ENCODE measurements at places on chromosomes 16 and 17.

- no peak for DNase-seq
Observed at GRCh38 chr17:36935671-36936454, 1.4 kb upstream of the LHX1 start.

DNA sequence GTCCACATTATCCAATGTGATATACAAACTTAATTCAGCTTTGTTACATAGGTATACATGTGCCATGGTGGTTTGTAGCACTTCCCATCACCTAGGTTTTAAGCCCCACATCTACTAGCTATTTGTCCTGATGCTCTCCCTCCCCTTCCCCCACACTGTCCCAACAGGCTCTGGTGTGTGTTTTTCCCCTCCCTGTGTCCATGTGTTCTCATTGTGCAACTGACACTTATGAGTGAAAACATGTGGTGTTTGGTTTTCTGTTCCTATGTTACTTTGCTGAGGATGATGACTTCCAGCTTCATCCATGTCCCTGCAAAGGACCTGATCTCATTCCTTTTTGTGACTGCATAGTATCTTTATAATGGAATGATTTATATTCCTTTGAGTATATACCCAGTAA, 196.7 kb downstream of the CDH11 start:
- no peak for DNase-seq

DNA sequence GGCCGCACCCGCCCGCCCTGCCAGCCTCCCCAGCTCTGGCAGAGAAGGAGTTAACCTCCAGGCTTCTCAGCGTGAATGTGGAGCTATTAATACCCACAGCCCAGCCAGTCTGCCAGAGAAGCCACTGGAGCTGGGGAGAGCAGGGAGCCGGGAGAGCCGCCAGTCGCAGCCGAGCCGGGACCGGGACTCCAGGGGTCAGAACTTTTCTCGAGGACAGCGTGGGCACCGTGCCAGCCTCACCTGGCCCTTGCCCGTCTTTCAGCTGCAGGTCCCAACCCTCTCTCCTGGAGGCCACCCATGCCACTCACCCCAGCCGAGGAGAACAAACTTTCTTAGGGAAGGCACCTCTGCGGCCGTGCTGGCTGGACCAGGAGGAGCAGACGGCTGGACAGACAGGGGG, 33.8 kb upstream of the SBK1 start:
- DNase-seq, result no peak

- DNase-seq, result no peak
Observed at GRCh38 chr17:81928544-81929252, 1.2 kb upstream of the MAFG start.

DNA sequence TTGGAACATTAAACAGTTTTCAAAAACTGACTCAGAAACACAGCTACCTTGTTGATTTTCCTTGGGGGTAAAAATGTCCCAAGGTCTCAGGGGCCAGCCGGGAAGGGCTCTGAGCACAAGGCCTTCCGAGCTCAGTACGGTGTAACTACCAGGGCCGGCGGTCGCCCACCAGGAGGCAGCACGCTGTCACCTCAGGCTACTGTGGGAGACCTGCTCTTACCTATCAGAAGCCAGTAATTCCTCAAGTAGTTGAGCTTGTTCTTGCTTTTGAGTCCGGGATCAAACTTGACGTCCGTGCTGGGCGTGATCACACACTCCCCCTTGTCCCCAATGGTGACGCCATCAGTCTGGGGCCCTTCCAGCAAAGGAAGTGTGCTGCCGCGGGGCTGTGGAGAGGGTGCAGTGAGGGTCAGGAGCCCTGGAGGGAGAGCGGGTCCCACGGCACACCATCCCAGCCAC, 43.4 kb upstream of the ICAM2 start:
- no peak for DNase-seq

DNA sequence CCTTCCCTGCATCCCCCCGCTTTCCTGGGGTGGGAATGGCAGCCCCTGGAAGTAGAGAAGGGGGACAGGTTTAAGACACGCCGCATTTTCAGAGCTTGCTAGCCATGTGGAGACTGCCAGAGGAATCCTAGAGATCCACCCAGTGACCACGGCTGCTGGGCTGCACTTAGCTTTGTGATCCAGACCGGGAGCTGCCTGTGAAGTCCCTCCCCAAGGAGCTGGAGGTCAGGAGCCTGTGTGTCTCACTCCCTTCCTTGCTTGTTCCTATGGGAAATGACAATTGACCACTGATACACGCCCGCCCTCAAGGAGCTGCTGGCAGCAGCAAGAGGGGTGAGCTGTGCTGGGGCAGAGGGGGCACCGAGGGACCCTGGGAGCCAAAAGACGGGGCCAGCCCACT, 73.7 kb downstream of the SREBF1 start:
- DNase-seq, result no peak

- DNase-seq, result no peak
Observed at GRCh38 chr17:34579017-34579946, at the start of gene TMEM132E. Gene TMEM132E (plus strand): TSS chr17:34579582. CDS start chr17:34581077, 1,495 bp downstream.

GRCh38 chr17:15384142-15384787, 42.9 kb upstream of the TEKT3 start:
- DNase-seq, result no peak

- DNase-seq, result no peak
Observed at GRCh38 chr17:64185101-64185500, 55.2 kb upstream of the ERN1 start.

DNA sequence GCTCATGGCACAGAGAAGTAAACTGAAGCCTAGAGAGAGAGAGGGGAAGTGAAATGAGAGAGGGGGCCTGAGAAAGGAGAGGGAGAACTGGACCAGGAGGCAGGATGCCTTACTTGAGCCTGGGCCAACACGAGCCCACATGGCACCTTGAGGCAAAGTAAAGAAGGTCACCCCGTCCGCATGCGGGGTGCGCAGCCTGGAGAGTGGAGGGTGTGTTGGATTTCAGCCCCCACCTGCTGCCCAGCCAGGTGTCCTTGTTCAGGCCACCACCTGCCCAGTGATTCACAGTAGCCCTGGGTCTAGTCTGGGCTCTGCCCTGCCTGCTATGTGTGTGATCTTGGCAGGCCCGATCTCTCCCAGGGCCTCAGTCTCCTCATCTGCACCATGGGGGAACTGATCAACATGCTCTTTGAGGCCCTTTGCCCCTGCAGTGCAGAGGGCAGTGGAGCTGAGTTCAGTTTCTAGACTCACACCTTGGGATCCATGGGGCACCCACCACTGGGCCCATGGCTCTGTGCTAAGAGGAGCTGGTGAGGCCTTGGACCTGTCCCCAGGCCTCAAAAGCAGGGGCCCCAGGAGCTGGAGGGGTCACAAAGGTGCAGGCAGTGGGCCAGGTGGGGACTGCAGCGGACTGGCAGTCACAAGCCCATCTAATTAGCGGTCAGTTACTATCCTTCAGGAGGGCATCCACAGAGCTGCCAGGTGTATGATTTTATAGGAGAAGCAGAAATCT, 9.8 kb upstream of the DRC7 start:
- DNase-seq, result no peak

DNA sequence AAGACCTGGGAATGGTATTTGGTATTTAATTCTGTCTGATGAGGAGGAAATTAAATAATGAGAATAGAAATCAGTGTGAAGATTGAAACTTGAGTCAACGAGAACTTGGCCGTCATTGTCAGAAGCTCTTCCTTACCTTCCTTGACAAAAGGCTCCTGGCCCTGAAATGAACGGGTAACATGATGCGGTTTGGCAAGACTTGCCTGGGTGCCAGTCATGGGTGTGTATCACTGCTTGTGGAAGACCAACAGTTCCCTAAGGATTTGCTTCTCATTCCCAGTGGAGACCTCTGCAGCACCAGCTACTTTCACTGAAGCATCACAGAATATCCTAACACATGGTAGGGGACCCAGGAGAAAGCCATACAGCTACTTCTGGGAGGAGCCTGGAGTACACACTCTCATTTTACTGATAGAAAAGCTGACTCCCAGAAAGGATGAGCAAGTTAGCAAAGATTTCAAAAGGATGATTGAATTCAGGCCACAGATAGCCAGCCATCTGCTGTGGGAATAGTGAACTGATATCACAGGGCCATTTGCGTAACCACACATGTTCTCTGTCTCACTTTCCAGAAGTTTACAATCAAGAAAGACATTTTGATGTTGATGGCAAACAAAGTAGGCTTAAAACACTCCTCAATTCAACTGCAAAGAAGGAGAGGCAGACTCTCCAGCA, 258.1 kb upstream of the SALL1 start:
- no peak for DNase-seq

DNA sequence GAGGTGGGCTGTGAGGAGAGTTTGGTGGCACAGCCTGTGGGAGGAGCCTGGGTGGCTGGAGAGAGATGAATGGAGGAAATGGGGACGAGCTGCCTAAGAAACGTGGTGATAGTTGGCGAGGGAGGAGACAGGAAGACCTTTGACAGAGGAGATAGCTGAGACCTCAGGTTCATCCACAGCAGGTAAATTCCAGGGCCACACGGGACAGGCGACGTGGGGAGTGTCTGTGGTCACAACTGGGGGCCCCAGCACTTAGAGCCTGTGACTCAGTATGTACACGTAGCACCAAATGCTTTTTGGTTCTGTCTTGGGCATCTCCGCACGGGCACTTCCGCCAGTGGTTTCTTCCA, 7.7 kb downstream of the MINK1 start:
- no peak for DNase-seq

- no peak for DNase-seq
Observed at GRCh38 chr17:19546289-19547065, 12.8 kb downstream of the SLC47A1 start.

DNA sequence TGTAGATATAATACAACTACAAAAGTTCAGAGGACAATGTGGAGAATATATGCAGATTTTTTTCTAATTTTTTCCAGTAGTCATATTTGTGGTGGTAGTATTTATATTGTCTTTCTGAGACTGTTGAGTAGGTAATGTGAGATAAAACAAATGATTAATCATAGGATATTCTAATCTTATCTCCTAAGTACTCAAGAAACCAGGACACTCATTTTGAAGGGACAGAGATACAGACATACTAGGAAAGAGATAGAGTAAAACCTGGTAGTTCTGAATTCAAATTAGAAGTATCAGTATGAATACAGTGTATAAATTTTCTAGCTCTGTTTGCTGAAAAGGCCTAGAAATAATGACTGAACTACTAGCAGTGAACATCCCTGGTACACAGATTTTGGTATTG, 141.7 kb upstream of the ASIC2 start:
- DNase-seq, result no peak

GRCh38 chr17:81513753-81514488, 1.3 kb upstream of the ACTG1 start:
- DNase-seq, result no peak

- DNase-seq, result no peak
Observed at GRCh38 chr17:31061678-31062077, 33.1 kb upstream of the NF1 start.

DNA sequence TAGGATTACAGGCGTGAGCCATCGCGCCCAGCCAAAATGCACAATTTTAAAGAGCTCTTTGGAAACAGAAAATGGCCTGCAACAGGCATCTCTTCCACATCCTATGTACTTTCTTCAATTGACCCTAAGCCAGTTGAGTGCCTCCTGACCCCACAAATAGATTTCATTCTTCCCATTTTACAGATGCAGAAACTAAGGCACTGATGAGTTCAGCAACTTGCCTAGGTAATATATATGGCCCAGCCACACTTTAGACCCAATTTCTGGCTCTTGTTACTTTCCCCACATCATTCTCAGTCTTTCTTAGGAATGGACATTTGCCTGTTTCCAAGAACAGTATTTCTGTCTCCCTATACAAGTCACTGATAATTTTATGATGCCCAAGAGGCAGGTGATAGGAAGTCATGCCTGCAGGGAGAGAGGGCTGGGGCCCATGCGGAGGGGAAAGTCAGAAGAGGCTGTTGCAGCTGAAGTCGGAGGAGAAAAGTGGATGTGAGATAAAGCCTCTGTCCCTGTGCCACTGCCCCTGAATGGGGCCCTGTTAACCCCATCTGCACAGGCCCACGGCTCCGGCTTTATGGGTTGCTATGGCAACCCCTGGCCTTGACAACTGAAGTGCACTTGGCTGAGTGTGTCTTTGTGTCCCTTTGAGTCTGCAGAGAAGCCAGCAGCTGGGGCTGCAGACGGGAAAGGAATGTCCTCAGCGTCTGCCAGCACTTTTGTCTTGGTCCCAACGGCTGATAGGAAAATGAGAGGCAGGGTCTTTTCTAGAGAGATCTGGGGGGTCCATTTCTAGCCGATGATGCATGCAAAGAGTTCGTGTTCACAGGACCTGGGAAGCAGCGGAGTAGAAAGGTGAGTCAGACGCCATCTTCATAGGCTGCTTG, 45.9 kb downstream of the ABAT start:
- no peak for DNase-seq

DNA sequence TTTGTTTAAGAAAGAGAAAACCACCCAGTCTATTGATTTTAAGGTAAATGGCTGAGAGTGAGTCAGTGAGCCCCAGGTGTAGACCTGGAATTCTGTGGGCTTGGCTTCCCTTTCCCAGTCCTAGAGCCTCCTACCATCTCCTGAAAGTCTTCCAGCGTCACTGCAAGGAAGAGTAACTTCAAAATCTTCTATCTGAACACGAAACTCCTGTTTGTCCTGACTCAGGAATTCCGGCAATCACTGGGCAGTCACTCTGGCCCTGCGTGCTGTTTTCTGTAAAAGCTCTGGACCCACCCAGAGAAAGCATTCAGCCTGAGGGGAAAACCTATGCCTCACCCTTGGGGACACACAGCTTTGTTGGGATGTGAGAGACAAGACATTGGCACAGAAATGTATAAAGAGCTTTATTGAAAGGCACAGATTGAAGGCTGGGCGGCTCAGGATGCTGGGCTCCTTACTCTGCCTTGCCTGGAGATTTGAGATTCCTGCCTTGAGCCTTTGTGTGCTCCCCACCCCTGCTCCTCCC, 15.9 kb downstream of the MINK1 start:
- DNase-seq, result no peak

DNA sequence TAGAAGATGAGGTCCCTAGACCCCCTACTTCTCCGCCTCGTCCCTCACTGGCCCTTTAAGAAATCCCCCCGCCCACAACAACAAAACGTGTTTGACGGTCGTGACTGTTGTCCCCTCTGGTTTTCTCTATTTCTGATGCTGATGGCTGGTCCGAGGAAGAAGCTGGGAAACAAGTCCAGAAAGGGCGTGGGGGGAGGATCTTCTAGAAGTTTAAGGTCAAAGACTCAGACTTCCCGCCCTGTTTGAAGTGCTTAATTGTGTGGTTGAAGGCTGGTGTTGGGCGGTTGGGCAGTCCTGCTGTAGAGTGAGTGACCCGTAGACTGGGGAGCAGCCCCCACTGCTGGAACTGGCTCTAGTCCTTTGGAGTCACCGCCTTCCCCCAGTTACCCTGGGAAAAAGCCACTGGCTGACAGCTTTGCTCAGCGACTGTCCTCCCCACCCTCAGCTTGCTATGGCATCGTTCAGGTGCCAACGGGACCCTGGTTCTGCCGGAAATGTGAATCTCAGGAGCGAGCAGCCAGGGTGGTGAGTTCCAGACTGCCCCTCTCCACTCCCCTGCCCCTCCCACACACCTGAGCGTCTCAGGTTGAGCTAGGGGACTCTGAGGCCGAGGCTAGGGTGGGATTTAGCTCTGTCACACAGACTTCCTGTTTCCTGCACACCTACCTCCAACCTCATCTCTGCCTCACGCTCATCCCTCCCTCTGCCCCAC, 1.6 kb downstream of the MLLT6 start:
- no peak for DNase-seq

All from stimulated activated CD8-positive, alpha-beta memory T cell treated with anti-CD3 and anti-CD28 coated beads, Interleukin-7, amount 100 ng/mL, for 24 hours (primary cell).